ENCODE measurements at places on chromosomes 12 and 14. TPM values are rescaled to one million over a fixed set of nuclear protein-coding genes. Genes with fewer than 3 reads are reported as not detected.

- no peak for DNase-seq
These were observed 42.0 kb downstream of the GLIPR1L2 start for GRCh38 chr12:75432924-75433323.

Gene MIS18BP1
- 9.7 TPM for polyA plus RNA-seq

GRCh38 chr12:6620137-6620884 is 13.1 kb upstream of the CHD4 start:
- DNase-seq: peak; percentile 58

DNA sequence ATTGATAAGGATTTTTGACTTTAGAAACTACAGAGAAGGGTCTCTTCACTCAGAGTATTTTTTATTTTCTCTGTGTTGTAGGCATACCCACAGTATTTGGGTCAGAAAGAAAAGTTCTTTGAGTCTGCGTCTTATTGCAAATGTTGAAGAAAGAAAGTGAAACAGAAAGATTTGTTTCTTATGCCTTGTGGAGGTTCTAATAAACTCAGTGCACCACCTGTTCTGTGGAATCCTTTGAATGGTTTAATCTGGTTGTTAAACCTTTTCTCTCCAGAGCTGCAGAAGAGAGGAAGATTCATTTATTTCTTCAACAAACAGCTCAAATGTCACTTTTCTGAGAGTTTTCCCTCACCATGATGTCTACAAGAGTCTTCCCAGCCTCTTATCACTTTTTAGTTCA is 146.6 kb upstream of the PLEKHG7 start:
- DNase-seq: no peak

GRCh38 chr14:104441275-104442106 is 138.1 kb upstream of the C14orf180 start:
- DNase-seq: no peak

Gene ZNF385A
- polyA plus RNA-seq: 2.2 TPM

Measured in immature natural killer cell (primary cell).